MCF 10A (cell line): ENCODE measurements at places on chromosomes 5 and 9. TPM values are rescaled to one million over a fixed set of nuclear protein-coding genes. Genes with fewer than 3 reads are reported as not detected.

DNA sequence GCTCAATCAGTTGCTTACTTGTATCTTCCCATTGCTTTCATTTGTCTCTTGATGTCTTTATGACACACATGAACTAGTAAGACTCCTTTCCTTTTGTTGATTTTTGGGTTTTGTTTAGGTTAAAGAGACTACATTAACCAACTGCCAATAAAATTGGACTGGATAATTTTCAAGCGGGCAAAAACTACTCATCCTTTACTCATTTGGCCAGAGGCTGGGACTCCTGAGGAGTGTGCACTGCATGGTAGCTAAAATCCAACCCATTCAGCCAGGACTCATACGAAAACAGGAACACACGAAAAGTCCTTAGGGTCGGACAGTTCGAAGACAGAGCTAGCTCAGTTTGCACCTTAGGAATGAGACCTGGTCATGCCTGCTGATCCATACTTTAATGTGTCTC is 6.0 kb downstream of the SLC46A2 start:
- DNase-seq = no peak

DNA sequence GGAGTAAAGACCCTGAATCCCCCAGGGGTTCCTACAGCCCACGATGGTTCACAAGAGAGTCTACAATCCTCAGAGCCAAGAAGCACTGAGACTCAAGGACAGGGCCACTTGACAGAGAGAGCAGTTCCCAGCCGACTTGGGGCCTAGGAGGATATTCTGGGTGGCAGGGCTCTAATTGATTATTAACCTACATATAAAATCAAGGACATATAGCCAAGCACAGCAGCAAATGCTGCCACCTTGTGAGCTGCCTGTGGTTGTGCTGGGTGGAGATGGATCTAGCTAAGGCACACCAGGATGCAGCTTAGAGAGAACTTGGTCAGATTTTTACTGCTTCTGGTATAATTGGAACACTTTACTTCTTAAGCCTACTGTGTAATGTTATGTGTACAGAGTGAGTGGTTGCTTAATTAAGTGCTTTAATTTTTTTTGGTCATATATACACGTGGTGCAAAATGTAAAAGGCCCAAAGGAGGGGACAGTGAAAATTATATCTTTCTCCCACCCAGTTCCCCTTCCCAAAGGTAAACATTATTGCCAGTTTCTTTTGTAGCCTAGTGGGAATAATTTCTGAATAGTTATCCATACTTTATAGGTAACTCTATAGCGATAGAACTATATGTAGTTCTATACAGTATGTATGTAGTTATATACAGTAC is 78.8 kb downstream of the F2RL2 start:
- DNase-seq = peak; percentile 54

GRCh38 chr5:93154535-93154934 is 426.5 kb downstream of the NR2F1-AS1 start:
- DNase-seq = no peak

DNA sequence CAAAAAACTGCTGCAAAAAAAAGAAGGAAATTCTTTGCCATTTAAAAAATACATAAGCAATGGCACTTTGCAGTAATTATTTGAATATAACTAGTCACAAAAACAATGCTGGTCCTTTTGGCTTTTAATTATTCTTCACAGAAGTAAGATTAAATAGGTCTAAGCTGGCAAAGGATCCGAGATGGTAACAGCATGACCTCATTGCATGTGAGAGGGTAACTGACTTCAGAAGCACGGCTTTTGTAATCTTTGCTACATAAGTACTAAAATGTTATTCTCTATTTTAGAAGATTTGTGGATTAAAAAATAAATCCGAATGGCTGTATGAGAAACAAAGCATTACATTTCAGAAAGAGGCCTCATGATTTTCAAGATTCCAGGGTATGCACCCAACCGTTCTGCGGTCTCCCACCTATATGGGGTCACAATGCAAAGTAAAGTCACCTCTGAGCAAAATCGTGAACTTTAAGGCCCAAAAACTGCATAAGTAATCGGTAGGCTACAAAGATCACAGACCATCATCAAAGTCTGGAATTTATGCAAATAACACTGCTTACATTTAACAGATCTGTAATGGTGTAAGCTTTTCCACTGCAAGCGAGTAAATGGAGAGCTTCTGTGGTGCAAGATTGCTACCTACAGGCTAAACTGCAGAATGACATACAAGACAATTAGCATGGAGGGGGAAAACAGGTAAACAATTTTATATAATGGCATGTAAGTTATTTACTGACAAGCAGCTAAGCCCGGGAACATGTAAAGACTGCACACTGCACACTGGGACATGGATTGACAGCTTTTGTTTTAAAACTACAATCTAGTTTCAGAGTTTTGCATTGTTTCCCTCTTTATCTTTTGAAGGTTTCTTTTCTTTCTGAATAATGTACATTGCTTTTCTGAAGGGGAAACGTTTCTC is 231.6 kb downstream of the SLF1 start:
- DNase-seq = peak; percentile 44

Gene PKD2L2
- total RNA-seq = not detected in 2 replicates

GRCh38 chr9:88826181-88826580 is 165.1 kb upstream of the S1PR3 start:
- no peak for DNase-seq

GRCh38 chr9:136835932-136836904 is 6.1 kb upstream of the AJM1 start:
- DNase-seq = no peak

GRCh38 chr5:150485693-150486401 is 22.1 kb upstream of the NDST1 start:
- DNase-seq = peak; percentile 44
